ENCODE measurements at places on chromosomes 3 and 15.
A peak's percentile ranks its signal among the peaks of the same experiment; 100 is the strongest.

DNA sequence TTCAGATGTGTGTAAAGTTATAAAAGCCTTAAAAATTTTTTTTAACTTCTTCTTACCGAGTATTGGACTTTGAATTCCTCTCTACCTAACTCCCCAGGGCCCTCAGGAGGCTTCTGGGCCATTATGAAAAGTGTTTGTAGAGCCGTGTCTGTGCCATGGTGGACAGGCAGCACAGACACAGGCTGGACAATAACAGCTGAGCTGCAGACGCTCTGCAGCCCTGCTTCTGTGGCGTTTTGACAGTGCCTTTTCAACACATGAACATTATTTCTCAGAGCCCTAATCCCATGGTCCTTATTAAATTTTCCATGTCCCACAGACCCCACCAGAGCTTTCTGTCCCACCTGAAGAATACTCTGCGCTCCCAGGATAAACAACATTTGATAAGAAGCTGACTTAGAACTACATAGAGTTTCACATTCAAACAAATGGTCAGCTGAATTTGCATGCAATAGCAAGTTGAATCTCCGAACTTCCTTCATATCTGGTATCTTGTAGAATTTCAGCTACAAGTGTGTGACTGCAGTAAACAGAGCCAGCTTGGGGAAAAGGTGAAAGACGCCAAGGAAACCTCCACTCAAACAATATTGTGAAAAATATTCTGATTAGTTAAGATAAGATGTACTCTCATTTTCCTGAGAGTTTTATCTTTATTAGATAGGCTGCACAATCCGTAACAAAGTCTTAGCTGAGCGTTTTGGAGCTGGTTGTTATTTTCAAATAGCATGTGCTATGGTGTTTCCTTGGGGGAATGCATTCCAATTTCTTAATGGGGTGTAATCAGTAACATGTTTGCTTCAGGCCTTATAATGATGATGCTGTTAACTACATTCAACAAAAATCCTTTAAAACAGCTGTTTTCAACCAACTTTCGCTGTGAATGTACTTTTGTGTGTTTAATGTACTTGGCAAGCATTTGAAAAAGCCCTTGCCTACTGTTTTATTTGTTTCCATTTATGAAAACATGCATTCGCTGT lies 378.2 kb downstream of the MECOM start:
- DNase-seq, result no peak

GRCh38 chr3:133860519-133860918 lies 35.2 kb downstream of the RAB6B start:
- DNase-seq, result no peak

GRCh38 chr3:167246252-167246651 lies 133.8 kb downstream of the ZBBX start:
- DNase-seq, result no peak

DNA sequence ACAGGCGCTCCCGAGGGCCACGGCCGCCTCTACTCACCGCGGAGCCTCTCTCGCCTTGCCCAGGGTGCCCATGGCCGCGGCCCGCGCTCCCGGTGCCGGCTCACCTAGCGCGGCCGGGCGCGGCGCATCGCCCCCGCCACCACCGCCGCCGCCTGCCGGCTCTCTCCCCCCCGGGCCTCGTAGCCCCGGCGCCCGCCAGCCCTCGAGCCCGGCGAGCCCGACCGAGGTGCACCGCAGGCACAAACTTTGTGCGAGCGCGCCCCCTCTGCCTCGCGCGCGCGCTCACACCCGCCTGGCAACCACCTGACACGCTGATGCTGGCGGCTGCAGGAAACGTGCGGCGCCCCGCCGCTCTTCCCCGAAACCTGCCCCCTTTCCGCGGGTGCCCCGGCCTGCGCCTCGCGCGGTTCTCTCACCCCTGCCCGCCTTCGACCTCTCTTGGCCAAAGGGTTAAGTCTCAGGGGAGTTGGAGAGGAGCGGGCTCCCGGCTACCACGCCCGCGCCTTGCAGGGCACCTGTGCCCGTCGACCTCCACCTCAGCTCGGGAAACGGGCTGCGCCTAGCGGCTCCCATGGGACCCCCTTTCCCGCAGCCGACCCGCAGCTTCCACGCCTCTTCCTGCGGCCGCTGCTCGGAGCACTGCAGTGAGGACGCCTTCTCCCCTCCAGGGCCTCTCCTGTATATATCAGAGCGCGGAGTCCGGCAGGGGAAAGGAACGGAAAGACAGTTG lies at the start of gene RASGRP1:
Gene RASGRP1 (minus strand): TSS at position 258 of the 730 bp plus-strand sequence. CDS start 186 bp downstream, at position 72.
- peak; percentile 37 for DNase-seq

- no peak for DNase-seq
Measured at GRCh38 chr3:193655831-193656433, 62.9 kb downstream of the OPA1 start.

DNA sequence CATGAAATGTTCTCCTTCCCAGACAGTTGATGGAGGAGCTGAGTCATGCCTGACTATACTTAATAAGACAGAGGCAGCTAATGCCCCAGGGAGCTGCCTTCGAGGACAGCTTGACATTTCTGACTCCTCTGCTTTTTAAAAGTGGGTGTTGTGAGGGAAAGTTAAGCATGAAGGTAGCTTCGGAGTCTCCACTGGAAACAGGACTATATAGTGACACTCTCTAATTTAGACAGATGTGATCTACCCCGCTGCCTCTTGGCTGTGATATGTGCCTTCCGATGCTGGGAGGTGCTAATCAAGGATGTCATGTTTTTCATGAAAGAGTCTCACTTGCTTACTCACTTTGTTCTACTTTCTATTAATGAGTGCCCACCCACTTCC lies 72.7 kb downstream of the IL1RAP start:
- no peak for DNase-seq

DNA sequence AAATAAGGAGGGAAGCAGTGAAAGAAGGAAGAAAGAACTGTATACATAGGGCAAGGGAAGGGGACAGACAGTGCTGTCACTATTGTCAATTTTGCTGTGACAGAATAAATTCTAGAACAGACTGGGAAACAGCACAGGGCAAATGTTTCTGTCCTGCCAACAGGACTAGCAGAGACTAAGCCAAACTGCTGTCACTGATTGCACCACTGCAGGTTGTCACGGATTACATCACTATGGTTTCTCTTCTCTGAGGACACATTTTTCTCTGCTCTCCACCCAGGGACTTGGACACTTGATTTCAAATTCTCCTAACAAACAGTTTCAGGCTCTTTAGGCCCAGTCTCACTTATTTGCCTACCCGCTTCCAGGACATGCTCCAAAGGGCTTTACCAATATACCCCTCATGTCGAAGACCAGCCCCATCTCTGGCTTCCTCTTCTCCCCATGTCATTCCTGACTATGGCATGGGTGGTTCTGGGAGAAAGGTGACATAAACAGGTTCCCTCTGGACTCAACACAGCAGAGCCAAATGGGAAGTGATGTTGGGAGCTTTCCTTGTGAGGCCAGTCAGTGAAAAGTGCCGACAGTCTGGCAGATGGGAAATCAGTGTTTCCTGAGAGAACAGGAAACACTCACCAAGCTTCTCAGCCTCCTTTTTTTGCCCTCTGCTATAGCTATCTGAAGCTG lies 70.2 kb upstream of the ST3GAL6 start:
- DNase-seq, result no peak

DNA sequence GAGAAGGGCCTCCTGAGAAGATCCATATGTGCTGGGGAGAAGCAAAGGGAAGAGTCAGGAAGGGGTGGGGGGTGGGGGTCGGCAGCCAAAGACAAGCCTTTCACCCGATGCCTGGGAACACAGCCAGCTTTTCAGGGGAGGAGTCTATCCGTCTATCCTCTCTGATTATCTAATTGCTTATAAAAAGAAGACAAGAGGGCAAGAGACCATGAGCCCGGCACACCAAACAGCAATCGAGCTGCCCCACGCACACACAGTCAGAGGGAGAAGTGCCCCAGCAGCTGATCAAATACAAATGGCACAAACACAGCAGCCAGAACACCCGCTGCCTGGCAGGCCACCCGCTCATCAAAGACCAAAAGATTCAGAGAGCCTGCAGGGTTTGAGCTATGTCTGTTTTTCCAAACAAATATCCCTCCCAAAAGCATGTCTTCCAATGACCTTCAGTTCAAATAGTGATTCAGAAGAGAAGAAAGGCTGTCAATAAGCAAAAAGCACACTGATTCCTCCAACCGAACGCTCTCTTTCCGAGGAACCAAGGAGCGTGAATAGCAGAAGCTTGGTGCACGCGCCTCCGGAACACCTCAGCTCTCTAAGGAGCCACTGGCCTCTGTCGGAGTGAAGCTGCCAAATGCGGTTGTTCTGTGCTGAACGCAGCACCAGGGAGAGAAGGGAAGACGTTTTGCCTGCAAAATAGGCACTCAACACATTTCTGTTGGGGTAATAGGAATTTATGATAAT lies 419.2 kb downstream of the OCA2 start:
- DNase-seq, result peak; percentile 95

- no peak for DNase-seq
Measured at GRCh38 chr3:4888913-4889846, 90.1 kb upstream of the BHLHE40 start.

DNA sequence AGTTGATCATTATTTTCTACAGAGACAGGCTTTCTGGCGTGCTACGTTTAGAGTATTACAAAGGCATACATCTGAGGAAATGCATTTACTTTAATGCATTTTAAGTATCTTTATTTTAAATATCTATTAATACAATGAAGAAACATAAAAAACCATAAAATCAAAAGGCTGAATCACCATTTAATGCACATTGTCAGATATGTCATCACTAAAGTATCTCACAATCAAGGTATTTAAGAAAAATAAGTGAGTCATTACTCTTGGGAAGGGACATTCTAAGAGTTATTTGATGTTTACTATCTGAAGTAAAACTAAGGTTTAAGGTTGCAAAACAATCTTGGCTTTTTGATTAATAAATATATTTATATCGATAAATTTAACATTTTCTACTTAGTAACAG lies 102.2 kb downstream of the CTNNB1 start:
- no peak for DNase-seq

DNA sequence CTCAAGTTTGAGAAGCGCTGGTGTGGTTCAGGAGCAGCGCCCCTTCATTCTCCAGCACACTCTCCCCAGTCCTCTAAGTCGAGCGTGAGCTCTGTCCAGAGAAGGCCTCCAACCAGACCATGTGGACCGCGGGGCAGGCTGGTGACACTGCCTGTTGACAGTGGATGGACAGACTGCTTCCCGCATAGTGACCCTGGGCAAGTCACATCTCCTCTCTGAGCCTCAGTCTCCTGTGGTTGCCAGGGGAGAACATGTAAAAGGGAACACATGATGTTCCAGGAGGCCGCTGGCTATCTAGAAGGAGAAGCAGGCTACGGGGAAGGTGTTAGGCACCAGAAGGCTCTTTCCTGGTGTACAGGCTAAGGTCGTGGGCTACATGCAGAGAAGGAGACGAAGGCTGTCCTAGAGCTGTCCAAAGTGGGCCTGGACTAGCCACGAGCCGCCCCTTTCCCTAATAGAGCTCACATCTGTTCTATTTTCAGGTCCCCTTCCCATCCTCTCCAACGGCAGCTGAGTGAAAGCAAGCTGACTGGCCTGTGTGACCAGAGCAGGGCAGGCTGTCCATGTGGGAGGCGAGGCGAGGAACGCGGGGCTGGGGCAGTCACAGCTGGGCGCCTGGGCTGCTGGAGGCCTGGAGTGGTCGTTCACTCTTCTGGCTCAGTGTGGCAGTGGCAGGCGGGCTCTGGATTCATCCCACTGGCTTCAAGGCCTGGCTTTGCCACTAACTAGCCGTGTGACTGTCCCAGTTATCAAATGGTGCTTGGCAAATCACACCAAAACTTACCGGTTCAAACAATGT lies 11.1 kb downstream of the ISG20 start:
- DNase-seq, result no peak

GRCh38 chr3:188978421-188979171 lies 193.2 kb upstream of the TPRG1 start:
- DNase-seq, result no peak

DNA sequence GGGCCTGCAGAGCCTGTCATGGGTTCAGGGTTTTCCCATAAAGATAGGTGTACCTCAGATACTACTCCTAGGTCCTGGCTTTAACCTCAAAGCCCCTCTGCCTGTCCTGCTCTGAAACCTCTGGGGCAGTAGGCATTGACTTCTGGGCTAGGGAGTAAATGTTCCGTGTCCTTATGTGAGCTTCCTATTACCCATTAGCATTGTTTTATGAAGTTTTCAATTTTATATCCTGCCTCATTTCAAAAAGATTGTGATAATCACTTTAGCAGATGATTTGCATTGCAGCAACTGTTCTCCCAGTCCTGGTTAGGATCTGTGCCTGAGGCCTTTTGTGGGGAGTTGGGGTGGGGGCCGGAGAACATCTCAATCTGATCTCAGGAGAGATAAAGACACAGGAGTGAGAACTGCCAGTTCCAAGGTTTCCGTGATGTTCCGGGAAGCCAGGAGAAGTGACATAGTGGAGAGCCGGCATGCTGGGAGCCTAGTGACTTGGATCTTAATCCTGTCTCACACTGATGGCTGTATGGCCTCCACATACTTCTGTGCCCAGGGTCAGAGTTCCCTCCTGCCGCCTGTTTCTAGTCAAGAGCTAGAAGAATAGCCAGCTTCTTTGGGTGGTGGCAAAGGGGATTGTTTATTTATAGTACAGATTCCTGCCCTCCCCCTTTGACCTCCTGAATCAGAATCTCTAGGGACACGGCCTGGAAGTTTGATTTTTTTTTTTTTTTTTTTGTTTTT lies 10.6 kb downstream of the TPM1 start:
- DNase-seq, result no peak

- DNase-seq, result no peak
Measured at GRCh38 chr3:20013396-20013795, 1.3 kb upstream of the PP2D1 start.
